Esophagus squamous epithelium (tissue), 5 donors: ENCODE measurements at places on chromosomes 7 and 10. TPM values are rescaled to one million over a fixed set of nuclear protein-coding genes. Genes with fewer than 3 reads are reported as not detected.

The MKI67 gene
- total RNA-seq: 14.3 TPM

DNA sequence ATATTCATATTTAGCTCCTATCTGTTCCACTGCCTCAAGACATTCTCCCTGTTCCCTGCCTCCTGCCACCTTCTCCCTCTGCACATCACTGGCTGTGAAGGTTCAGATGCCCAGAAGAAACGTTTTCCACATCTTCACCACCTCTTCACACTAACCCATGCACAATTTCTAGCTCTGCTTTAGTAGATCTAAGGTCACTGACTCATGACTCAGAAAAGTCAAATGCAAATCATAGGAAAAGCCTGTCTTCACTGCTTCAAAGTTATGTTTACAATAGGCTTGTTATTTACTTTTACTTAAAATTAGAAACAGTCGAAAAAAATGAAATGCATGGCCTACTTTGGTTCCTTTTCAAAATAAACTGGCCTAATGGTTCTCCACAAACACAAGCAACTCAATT lies 2.5 kb downstream of the SCRN1 start:
- DNase-seq: no peak

The CLDN3 gene
- not detected for total RNA-seq

The SCART1 gene
- 0.34 TPM for total RNA-seq

The LRRC18 gene
- total RNA-seq: not detected

DNA sequence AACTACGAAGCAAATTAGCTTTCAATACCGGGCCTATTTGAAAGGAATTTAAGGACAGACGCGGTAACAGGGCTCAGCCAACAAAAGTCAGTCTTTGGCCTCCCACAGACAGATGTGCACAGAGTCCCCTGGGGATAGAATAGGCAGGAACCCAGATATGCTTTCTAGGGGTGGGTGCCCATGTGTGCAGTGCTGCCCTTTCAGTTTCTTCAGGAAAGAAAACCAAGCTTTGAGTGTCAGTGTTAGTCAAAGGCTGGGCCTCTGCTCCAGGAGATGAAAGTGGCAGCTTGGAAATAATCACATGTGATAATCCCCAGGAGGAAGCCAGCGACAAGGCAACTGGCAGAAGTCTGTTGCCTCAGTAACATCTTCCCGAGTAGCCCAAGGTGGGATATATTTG lies 43.8 kb upstream of the CSTF2T start:
- no peak for DNase-seq

The CYP3A4 gene
- total RNA-seq: not detected

GRCh38 chr7:111864291-111864976 lies 302.1 kb upstream of the IMMP2L start:
- DNase-seq: no peak

DNA sequence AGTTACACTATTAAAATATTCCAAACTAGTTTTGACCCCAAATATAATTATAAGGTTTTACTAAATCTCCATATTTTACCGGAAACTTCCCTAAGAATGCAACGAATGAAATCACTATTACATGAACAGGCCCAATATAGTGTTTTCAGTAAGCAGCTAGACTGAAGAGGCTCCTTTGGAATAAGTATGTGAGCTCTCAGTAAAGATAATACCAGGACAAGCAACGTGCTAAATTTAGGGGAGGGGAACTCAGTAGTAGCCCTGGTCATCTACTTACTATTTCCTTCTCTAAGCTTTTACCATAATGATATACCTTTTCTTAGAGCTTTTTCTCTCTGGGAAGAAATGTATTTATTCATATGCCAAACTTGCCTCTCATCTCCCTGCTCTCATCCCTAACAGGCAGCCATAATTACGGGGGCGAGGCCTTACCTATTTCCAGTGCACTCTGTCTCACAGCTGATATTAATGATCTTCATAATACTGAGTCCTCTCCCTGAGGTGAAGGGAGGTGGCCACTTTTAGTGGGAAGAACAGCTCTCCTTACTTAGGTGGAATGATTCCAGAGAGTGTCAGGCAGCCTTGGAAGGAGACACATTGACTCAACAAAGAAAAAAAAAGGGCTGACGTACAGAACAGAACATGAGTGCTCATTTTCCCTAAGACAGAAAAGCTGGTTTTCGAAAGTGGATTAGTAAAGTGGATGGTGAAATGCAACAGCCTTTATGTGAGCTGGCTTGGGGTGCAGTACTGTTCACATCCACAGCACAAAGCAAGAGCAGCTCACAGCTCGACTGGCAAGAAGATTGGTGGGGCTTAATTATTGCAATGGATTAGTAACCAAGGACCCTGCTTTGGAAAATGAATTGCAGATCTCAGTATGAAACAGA lies 165.4 kb downstream of the GLI3 start:
- no peak for DNase-seq

The PAOX gene
- 16.5 TPM for total RNA-seq

GRCh38 chr10:122112021-122112616 lies 123.2 kb downstream of the TACC2 start:
- no peak for DNase-seq

The CPXM2 gene
- 2.5 TPM for total RNA-seq

DNA sequence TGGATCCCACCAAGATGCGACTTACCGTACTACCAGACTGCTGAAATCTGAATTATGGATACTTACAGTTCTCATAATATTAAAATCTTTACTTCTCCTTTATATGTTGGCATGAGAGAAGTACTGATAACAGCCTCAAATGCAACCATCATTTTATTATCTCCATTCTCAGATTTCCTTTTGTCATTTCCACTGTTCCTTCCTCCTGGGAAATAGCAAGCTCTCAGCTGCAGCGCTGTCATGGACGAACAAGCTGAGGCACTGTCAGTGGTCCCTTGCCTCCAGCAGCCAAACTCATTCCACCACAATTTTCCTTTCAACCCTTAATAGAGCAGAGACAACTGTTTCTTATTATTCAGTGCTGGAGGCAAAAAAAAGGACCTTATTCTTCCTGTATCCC lies 478.4 kb downstream of the ARL4A start:
- DNase-seq: no peak

The ACSM6 gene
- not detected for total RNA-seq

GRCh38 chr7:10939911-10940703 lies 33.6 kb upstream of the PHF14 start:
- DNase-seq: peak; percentile 52

- DNase-seq: no peak
These were observed 48.2 kb downstream of the VSTM4 start for GRCh38 chr10:49066944-49067730.

DNA sequence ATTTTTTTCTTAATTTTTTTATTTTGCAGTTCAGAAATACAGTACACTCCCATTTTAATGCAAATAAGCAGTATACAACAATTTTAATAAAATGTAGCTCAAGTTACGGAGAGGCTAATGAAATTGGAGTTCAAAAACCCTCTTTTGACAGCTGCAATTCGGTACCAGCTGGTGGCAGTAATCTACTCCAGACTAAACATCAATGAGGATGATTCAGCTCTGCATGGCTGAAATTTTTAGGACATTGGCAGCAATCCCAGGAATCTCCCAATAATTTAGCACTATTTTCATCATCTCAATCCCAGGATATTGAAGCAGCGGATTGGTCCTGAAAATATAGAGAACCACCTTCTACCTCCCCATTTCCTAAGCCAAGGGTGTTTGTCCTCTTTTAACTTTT lies 278.8 kb downstream of the CACNA2D1 start:
- DNase-seq: no peak

The ZCCHC24 gene
- total RNA-seq: 8.6 TPM

GRCh38 chr10:75430000-75430763 lies 1.2 kb upstream of the LRMDA start:
- no peak for DNase-seq

The CRTAC1 gene
- total RNA-seq: 10.7 TPM

DNA sequence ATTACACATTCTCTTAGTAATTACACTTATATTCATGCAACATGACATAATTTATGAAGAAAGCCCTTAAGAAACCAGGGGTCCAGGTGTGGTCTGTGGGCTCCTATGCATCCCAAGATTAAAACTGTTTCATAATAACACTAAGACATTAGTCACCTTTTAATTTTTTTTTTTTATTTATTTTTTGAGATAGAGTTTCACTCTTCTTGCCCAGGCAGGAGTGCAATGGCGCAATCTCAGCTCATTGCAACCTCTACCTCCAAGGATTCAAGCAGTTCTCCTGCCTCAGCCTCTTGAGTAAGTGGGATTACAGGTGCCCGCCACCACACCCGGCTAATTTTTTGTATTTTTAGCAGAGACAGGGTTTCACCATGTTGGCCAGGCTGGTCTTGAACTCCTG lies 12.5 kb downstream of the GDI2 start:
- DNase-seq: no peak

DNA sequence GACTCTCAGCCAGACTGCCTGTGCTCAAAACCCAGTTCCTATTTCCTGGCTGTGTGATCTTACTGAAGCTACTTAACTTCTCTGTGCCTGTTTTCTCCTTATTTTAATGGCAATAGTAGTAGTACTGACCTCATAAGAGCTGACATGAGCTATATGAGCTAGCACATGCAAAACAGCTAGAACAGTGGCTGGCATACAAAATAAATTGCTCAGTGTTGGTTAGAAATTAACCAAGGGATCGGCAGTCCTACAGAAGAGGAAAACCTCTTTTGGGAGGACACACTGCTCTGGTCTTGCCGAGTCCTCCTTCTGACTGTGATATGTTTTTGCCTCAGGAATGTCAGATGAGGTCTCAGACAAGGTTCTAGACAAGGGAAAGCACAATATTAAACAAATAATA lies 322.6 kb downstream of the GRM8 start:
- no peak for DNase-seq

The ACTR1A gene
- total RNA-seq: 80.7 TPM

The TEX36 gene
- total RNA-seq: not detected

DNA sequence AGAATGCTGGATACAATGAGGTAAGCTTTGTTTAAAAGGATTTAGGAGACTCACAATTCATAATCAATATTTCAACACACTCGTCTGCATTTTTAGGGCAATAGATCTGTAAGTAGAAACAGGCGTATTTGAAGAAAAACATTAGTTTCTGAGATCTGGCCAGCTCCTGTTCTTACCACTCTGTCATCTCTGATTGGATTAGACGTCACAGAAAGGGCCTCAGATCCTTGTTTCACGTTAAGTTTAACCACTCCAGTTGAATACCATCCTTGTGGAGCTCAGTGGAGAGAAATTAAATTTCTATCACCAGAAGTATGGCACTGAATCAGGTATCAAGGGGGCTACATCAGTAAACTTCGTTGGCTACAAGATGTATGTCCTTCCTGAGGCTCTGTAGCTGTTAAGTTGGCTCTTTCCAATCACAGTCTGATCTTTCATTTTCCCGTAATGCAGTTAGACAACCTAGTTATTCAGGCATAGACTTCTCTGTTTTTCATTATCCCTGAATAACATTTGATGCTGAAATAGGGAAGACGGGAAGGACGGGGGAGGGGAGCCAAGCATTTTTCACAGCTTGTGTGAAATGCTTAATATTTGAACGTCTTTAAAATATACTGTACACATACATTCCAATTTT lies 659.2 kb upstream of the GALNT17 start:
- no peak for DNase-seq

The CALHM1 gene
- total RNA-seq: not detected

DNA sequence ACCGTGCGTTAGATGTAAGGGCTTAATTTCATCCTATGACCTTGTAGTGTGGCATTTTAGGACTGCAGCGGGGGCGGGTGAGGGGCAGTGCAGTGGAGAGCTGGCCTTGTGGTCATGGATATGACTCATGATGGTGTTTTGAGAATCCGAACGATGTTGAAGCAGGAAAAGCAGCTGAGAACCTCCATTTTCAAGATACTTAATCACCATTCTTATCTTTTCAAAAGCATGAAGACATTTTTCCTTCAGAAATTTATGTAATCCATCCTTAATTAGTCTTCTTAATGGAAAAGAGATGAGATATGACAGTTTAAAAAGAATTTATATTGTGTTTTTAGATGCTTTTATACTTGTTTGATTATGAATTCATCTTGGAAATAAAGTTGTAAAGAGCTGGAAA lies 9.6 kb downstream of the ATP5F1C start:
- no peak for DNase-seq
